ENCODE measurements at places on chromosomes 4 and X. TPM values are rescaled to one million over a fixed set of nuclear protein-coding genes. Genes with fewer than 3 reads are reported as not detected.

DNA sequence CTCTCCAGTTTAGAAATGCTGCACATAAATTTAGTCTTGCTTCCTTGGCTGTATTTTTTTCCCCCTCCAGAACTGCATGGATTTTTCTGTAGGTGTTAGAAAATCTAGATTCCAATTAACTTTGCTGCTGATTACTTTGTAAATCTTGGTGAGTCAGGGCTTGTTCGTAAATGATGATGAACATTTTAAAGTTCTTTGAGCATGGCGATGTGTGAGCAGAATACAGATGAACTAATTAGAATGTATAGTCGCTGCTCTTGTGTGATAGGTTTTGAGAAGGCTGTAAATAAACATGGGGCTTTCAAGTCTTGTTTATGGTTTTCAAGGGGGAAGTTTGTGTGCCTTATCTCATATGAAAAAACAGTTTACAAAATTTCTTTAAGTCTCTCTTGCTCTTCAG is 23.3 kb downstream of the LIMCH1 start:
- no peak overlapping the region for H3K27ac ChIP-seq
- no peak overlapping the region for H3K4me3 ChIP-seq
- H3K27me3 ChIP-seq = peaks cover 13% of the 10 kb centered on the region
- DNase-seq = no peak
- H3K4me1 ChIP-seq = no peaks in the 10 kb centered on the region
- H3K36me3 ChIP-seq = no peaks in the 10 kb centered on the region

GRCh38 chrX:19602866-19603622 is 87.7 kb upstream of the MAP3K15 start:
- no peaks in the 10 kb centered on the region for H3K36me3 ChIP-seq
- no peaks in the 10 kb centered on the region for H3K27me3 ChIP-seq
- H3K27ac ChIP-seq = no peak overlapping the region
- no peak for DNase-seq
- H3K4me3 ChIP-seq = no peak overlapping the region
- no peaks in the 10 kb centered on the region for H3K4me1 ChIP-seq

DNA sequence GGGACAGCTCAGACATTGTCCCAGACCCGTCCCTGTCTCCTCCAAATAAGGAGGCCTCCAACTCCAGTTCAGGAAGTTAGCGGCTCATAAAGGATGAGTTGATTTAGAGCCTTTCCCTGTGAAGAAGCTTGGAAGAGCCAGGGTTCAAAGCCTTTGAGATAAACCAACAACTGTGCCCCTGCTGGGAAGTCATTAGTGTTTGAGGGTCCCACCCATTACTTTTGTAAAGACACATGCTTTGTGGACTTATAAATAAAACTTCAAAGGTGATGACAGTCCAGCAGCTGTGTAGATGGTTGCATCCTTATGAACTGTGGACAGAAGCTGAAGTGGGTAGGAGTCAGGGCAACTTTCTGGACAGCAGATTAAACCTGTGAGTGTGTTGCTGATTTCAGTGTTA is 86.0 kb upstream of the PGRMC2 start:
- no peak overlapping the region for H3K4me3 ChIP-seq
- no peaks in the 10 kb centered on the region for H3K4me1 ChIP-seq
- H3K27me3 ChIP-seq = no peaks in the 10 kb centered on the region
- no peaks in the 10 kb centered on the region for H3K36me3 ChIP-seq
- DNase-seq = no peak
- no peak overlapping the region for H3K27ac ChIP-seq

- peaks cover 4% of the 10 kb centered on the region for H3K4me1 ChIP-seq
- H3K27ac ChIP-seq = no peak overlapping the region
- H3K27me3 ChIP-seq = no peaks in the 10 kb centered on the region
- H3K4me3 ChIP-seq = peak overlapping the region; percentile 87
- no peaks in the 10 kb centered on the region for H3K36me3 ChIP-seq
These were observed 1.7 kb upstream of the GTPBP6 start for GRCh38 chrX:320126-320783.

LDB2 gene
- 20.3 TPM for total RNA-seq
